Activated CD4-positive, alpha-beta T cell treated with anti-CD3 and anti-CD28 coated beads, Interleukin-2, amount 10 ng/mL, durations not matched to agents 24 days and 14 days (primary cell): ENCODE measurements at places on chromosomes 13 and 19. TPM values are rescaled to one million over a fixed set of nuclear protein-coding genes. Genes with fewer than 3 reads are reported as not detected.
A peak's percentile ranks its signal among the peaks of the same experiment; 100 is the strongest.

DNA sequence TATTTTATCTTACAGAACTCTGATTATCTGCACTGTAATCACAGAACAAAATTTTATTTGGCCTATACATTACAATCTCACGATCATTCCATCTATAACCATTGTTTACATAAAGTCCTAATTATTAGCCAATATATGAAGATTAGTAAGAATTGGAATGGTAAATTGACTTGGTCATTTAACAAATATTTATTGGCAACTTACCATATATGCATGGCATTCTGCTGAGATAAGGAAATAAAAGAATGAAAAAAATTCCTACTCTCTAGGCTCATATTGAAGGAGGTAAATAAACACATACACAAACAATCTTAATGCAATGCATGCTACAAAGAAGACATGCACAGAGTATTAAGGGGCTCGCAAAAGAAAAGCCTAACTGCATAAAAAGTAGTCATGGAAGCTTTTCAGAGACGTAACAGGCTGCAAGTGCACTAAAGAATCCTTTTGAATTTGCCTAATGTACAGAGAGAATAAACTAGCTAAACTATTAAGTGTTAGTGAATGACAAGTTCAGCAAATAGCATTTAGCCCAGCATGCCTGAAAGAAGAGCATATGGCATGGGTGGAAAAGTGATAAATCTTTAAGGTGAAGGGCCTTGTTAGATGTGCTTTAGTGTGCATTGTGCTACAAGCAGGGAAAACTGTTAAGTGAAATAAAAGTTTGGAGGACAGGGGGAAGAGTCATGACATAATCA is 1131.1 kb downstream of the PCDH9 start:
- no peaks in the 10 kb centered on the region for H3K4me1 ChIP-seq
- no peak overlapping the region for H3K27ac ChIP-seq

- H3K27me3 ChIP-seq, result no peaks in the 10 kb centered on the region
- H3K36me3 ChIP-seq, result no peaks in the 10 kb centered on the region
- H3K27ac ChIP-seq, result no peak overlapping the region
- DNase-seq, result no peak
Measured at GRCh38 chr13:103039183-103039582, 27.0 kb downstream of the SLC10A2 start.

- H3K36me3 ChIP-seq, result no peaks in the 10 kb centered on the region
- no peaks in the 10 kb centered on the region for H3K27me3 ChIP-seq
- no peaks in the 10 kb centered on the region for H3K4me1 ChIP-seq
Measured at GRCh38 chr13:62932256-62932883, 1516.7 kb upstream of the PCDH20 start.

- H3K27ac ChIP-seq, result no peak overlapping the region
- no peaks in the 10 kb centered on the region for H3K4me1 ChIP-seq
- peaks cover 6% of the 10 kb centered on the region for H3K27me3 ChIP-seq
- H3K36me3 ChIP-seq, result no peaks in the 10 kb centered on the region
Measured at GRCh38 chr19:35478794-35479677, 11.2 kb downstream of the KRTDAP start.

- H3K27me3 ChIP-seq, result peaks cover 35% of the 10 kb centered on the region
- no peak overlapping the region for H3K4me3 ChIP-seq
- no peak for DNase-seq
- H3K27ac ChIP-seq, result no peak overlapping the region
- no peaks in the 10 kb centered on the region for H3K36me3 ChIP-seq
Measured at GRCh38 chr13:110322828-110323171, 15.7 kb downstream of the COL4A2 start.

GRCh38 chr13:29556742-29557141 is 38.7 kb downstream of the SLC7A1 start:
- no peaks in the 10 kb centered on the region for H3K27me3 ChIP-seq
- H3K36me3 ChIP-seq, result peaks cover 31% of the 10 kb centered on the region
- H3K4me3 ChIP-seq, result no peak overlapping the region
- DNase-seq, result no peak
- peaks cover 17% of the 10 kb centered on the region for H3K4me1 ChIP-seq

OVOL3 gene
- total RNA-seq, result not detected in 2 replicates

ATP8A2 gene
- total RNA-seq, result 0.38 and 0.40 TPM in 2 replicates

KPNA3 gene
- 56.5 and 58.8 TPM in 2 replicates for total RNA-seq

- no peak for DNase-seq
- H3K27ac ChIP-seq, result no peak overlapping the region
- H3K36me3 ChIP-seq, result peaks cover 15% of the 10 kb centered on the region
Measured at GRCh38 chr19:40246292-40247073, 20.0 kb upstream of the CCNP start.

DNA sequence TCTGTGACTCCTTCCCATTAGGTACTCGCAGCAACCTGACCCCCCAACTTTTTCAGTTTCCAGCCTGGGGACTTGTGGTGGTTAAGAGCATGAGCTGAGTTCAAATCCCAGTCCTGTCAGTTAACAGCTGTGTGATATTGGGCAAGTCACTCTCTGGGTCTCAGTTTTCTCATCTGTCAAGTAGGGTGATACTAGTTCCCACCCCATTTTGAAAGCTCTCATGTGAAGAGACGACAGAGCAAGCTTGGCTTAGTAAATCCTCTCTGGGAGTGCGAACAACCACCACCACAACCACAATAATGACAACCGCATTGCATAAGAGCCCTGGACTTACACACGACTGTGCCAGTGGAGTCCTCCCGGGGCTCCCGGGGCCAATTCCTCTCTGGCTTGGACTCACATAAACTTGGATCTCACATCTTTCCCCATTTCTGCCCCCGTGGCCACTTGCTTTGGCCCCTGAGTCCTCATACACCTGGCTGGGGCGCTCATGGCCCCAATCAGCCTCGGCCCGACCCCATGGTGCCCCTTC is 454 bp downstream of the BLVRB start:
- H3K27me3 ChIP-seq, result peaks cover 23% of the 10 kb centered on the region
- H3K27ac ChIP-seq, result peak overlapping the region; percentile 87
- peak overlapping the region; percentile 96 for H3K4me3 ChIP-seq
- H3K36me3 ChIP-seq, result peaks cover 2% of the 10 kb centered on the region
- peaks cover 24% of the 10 kb centered on the region for H3K4me1 ChIP-seq
- DNase-seq, result no peak

GRCh38 chr19:14432791-14433553 is at the start of gene PKN1:
Gene PKN1 (plus strand): TSS chr19:14433306. CDS start chr19:14433522, 216 bp downstream.
- peaks cover 12% of the 10 kb centered on the region for H3K27me3 ChIP-seq
- peak within 1 kb of the TSS; percentile 82 for H3K27ac ChIP-seq
- H3K4me3 ChIP-seq, result peak within 1 kb of the TSS; percentile 84
- DNase-seq, result peak; percentile 90
- H3K4me1 ChIP-seq, result peaks cover 35% of the 10 kb centered on the region
